Stimulated activated memory B cell treated with anti-CD40 and anti-IgM and Interleukin-4, amounts not matched to agents 10 μg/mL and 1 μg/mL and 100 μg/mL, for 72 hours (primary cell): ENCODE measurements at places on chromosomes 11 and 22.

DNA sequence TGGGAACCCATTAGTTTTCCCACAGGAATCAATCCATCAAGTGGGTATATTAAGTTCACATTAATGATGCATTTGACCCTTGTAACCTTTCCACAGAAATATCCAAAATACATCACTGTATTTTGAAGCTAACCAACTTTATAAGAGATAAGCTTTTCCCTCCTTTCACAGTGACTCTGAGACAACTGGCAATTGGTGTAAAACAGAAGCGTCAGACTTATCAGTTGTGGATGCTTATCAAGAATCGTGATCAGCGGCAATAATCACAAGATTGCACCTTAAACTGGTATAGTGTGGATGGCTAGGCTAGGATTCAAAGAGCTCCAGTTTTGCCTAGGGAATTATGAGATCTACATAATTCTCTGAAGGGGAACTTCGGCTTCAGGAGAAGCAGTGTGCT is 73.1 kb downstream of the USP35 start:
- ATAC-seq, result no peak

- peak; percentile 3 for ATAC-seq
Observed at GRCh38 chr11:66335531-66336233, 552 bp downstream of the RIN1 start.

DNA sequence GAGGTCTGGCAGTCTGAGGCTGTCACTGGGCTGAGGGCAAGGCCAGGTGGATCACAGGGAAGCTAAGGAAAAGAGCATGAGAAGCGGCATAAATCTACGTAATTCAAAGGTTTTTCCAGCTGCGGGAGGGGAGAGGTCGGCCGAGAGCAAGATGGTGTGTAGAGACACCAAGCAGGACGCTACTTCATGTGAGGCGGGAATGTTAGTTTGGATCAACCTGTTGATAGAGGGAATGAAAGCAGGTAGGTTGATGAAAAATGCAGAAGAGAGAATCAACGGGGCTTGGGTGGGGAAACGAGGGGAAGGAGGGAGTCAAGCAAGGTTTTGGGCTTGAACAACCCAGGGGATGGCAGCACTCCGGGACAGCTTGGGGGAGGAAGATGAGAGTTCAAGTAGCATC is 2.9 kb downstream of the B3GNT6 start:
- ATAC-seq, result no peak

DNA sequence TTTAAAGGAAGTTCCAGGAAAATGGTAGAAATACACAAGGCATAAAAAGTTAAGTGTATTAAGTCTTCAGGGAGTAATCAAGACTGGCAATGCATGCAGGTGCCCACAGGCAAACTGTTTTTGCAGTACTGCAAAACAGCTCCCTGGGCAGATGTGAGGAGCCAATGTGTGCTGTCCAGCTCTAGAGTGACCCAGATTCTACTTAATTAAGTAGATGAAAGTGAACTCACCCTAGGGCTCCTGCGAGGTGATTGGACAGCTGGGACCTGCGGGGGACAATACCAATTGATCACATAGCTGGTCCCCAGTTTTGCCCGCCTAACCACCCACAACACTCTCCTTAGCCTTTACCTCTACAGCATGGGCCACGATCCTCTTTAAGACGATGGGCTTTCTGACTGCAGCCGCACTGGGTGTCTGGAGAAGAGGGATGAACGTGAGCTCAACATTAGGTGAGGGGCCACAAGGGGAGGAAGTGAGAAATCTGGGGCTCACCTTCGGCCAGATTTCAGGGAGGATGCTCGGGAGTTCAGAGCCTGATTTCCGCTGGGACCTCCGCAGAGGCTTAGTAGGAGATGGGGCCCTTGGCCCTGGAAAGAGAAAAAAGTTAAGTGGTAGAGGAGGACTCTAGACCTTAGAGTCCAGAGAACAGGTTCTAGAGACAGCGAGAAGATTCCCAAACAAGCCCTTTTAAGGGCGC is 556 bp downstream of the CDCA5 start:
- no peak for ATAC-seq

DNA sequence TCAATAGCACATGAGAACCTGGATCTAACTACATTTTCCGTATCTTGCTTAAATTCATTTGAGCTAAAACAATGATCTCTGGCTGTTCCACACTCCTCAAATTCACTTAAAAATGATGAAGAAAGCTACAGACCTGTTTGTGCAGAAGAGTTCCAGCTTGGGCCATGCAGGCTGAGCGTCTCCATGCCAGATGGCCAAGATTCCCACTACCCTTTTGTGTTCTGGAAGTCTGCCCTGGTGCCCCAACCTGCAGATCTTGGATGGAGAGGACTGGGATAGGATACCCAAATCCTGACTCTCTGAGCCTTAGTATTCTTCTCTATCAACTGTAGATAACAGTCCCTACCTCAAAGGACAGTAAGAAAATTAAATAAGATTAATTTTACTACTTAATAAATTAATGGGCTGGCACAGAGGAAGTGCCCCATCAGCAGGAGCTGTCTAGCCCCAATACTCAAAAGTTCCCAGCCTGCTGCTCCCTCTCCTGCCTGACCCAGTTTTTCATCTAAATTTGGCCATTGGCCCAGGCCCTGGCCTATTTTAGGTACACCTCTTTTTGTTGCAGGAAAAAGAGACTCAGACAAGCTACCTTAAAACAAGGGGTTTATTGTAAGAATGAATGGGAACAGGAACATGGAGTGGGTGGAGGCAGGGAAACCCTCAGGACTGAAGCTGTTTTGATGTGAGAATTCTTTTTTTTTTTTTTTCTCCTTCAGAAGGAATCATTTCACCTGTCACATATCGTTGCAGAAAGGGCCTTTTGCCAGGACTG is 81.4 kb upstream of the GRK3 start:
- ATAC-seq, result no peak

- ATAC-seq, result no peak
Observed at GRCh38 chr11:34855754-34856095, 60.5 kb downstream of the APIP start.

DNA sequence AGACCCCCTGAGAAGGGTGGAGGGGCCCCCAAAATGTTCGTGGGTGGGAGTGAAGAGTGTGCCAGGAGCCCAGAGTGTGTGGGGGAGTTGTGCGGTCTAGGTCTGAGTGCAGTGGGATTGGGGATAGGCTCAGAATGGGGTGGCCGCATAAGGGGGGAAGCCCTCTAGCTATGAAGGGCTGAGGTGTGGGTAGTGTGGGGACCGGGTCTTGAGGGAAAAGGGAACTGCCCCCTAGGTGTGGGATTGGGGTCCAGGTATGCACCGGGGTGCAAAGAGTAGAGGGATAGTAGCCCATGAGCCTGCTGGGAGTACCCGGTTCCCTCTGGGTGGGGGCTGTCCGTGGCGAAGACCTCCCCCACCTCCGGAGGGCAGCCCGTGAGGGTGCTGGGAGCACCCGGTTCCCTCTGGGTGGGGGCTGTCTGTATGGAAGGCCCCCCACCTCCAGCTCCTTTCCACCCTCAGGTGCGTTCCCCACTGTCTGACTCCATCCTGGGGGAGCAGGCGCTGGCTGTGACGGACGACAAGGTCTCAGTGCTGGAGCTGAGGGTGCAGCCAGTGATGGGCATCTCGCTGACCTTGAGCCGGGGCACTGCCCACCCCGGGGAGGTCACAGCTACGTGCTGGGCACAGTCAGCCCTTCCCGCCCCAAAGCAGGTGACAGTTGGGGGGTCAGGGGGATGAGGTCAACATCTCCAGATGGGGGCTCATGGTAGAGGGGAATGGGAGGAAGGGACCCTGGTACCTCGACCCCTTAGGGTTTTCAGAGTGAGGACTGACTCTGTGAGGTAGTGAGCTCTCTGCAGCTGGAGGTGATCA is 10.7 kb downstream of the TMEM132A start:
- no peak for ATAC-seq

DNA sequence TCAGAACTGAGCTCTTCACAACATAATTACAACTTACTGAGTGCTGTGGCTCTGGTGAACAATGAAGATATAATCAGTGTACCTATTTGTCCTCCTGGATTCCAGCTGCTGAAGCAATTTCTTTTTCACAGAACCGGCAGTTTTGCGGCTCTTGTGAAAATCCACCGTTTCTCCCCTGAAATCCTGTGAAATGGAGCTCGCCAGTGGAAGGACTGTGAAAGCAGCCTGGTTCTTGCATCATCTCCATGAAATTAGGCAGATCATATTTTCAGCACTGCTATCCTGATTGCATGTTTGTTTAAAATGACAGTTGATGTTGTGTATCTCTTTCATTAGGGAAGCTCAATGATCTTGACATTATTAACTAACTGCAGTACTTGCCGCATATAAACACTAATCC is 120.2 kb upstream of the SNX19 start:
- ATAC-seq, result no peak

DNA sequence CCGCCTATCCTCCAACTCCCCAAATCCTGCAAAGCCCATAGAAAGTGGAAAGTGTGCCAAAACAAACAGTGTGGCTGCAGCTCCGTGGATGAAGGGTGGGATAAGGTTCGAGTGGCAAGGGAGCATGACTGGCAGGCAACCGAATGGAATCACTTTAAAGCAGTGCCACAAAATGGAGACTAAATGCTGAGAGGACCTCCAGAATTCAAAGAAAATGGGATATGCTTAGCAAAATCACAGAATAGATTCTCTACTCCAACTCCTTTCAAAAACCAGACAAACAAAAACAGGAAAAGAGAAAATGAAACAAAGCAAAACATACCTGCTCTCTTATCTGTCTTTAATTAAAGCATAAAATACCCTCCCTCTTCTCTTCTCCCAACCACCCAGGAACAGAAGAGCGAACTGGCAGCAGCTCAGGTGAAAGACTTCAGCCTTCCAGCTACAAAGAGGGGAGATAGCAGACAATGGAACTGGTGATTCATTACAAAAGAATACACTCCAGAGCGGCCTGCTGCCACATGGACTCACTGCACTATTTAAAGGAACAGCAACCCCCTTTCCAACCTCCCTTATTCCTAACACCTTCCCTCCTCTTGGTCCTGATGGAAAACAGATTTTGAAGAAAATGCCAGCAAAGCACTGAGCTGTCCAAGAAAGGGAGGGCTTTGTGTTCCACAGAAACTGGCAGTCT is 118.5 kb downstream of the APOL5 start:
- ATAC-seq, result no peak

- ATAC-seq, result no peak
Observed at GRCh38 chr11:92627615-92628256, 341.7 kb upstream of the MTNR1B start.

GRCh38 chr11:71267807-71268421 is 15.5 kb upstream of the SHANK2 start:
- ATAC-seq, result no peak

DNA sequence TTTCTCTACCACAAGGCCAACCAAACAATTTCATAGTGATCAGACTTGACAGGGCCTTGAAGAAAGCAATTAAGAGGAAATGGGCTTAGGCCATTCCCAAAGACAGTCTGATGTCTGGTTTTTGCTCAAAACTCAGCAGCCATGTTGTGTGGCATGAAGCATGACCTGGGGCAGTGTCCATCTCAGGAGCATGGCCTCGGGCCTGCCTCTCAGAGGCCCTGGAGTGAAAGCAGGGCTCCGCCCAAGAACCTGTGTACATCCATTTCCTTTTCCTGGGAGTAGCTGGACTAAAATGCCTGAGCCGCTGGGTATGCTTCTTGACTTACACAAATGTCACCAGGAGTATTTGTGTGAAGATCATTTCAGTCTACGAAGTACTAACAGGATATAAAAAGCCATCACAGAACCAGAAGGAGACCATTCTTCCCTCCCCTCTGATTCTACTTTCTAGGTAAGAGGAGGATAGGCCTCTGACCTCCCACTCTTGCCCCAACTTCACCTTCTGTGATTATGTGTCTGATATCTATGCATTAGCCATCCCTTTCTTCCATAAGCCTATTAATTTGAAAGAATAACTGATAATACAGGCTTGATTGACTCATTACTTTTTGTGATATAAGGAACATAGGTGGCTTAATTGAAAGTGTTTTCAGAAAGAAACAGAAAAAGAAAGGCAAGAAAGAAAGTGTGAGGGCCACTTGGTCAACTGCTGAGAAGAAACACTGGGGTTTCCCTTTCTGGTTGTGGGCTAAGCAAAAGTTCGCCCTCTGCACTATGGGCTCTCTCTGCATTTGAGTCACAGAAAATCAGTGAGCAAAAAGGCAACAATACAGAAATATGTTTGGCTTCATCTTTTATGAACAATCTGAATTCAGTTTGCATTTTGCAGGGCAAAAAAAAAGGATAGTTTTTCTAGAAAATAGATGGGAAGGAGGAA is 188.6 kb upstream of the MTMR2 start:
- peak; percentile 92 for ATAC-seq

DNA sequence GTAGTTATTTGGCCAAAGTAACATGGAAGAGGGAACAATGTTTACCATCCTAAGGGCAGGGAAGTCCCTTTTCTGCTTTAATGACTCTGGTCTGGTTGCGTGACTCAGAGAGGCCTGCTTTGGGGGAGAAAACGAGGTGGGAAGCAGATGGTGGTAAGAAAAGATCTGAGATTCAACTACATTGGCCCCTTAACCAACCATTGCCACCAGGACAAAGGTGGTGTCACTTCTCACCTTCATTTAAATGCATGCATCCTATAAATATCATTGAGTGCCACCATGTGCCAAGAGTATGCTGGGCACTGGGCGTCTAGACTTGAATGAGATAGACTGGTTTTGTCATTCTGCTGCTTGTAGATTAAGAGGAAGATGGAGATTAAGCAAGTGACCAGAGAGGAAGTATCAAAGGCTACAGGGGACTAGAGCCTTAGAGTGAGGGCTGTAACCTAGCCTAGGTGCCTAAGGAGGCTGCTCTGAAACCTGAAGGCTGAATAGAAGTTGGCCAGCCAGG is 3.6 kb upstream of the SORL1 start:
- ATAC-seq, result peak; percentile 28

- peak; percentile 61 for ATAC-seq
Observed at GRCh38 chr22:24189249-24190158, 8.2 kb downstream of the SUSD2 start.

DNA sequence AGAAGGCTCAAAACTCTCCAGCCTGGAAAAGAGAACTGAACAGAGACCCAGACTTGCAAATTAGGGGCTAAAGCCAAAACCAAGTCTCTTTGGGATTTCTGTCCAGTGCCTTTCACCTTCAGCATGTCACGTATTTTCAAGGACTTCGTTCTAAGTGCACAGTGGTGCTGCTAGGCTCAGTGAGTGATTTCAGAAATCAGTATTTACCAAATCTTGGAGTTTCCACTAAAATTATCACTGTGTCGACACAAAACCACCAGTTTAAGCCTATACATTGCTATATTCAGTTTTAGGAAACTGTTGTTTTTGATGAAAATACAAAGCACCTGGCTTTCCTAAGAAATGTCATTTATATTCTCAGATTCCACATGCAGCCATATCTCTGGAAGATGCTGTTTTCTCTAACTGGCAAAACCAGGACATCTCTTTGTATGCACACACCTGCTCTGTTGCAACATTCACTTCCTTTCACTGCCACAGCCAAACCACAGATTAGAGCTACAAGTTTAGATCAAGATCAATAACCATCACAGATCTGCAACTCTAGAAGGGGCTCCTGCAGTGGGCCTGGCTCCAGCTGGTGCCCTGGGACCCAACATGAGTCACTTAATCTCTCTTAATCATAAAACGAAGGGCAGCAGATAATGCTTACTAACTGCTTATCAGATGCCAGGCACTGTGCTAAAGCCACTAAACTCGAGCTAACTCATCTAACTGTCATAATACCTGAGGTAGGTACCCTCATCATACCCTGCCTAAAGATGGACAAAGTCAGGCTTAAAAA is 22.3 kb downstream of the SMCO4 start:
- no peak for ATAC-seq
